ENCODE measurements at places on chromosomes 1 and 21. TPM values are rescaled to one million over a fixed set of nuclear protein-coding genes. Genes with fewer than 3 reads are reported as not detected.

The TDRD5 gene
- not detected for total RNA-seq

The PDE4B gene
- total RNA-seq, result 0.36 TPM

The SERPINC1 gene
- 0.51 TPM for total RNA-seq

The KNCN gene
- total RNA-seq, result not detected

The FLG2 gene
- total RNA-seq, result not detected

The ZYG11A gene
- 0.12 TPM for total RNA-seq

The SLAMF6 gene
- total RNA-seq, result not detected

The DMBX1 gene
- not detected for total RNA-seq

The OR2T6 gene
- total RNA-seq, result not detected

The FCGR3A gene
- total RNA-seq, result not detected

The KCNK2 gene
- not detected for total RNA-seq

The CLEC20A gene
- total RNA-seq, result not detected

The PRAMEF10 gene
- not detected for total RNA-seq

The NBPF6 gene
- not detected for total RNA-seq

The TEDDM1 gene
- not detected for total RNA-seq

The MMEL1 gene
- 0.92 TPM for total RNA-seq

The TNNT2 gene
- total RNA-seq, result 20.3 TPM

The SLC25A34 gene
- 0.90 TPM for total RNA-seq

The S100A8 gene
- total RNA-seq, result not detected

The OR14K1 gene
- not detected for total RNA-seq

The SH2D5 gene
- total RNA-seq, result 0.75 TPM

The GNG12 gene
- 91.5 TPM for total RNA-seq

The TRMT1L gene
- total RNA-seq, result 10.9 TPM

The NES gene
- total RNA-seq, result 6.0 TPM

Measured in chondrocyte (in vitro differentiated cells).